ENCODE measurements at places on chromosomes 11 and 22.

GRCh38 chr22:31692186-31692886, 30.3 kb upstream of the PISD start:
- DNase-seq: no peak
- H3K36me3 ChIP-seq: peaks cover 48% of the 10 kb centered on the region
- no peaks in the 10 kb centered on the region for H3K4me1 ChIP-seq
- no peak overlapping the region for H3K27ac ChIP-seq

DNA sequence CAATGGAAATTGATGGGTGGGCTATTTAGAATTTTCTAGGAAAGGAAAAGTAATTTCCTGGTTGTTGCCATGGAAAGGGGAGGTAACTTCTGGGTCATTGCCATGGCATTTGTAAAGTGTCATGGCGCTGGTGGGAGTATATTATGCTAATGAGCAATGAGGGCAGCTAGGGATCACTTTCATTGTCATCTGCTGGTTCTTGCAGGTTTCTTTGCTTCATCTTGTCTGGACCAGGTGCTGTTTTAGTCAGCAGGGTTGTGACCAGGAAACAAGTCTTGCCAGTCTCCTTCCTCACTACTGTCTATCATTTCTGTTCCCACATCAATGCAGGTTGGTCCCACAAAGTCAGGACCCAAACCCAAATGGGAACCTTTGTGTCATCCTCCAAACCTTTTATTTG, 237.6 kb upstream of the C11orf87 start:
- H3K27ac ChIP-seq: no peak overlapping the region
- no peak overlapping the region for H3K4me3 ChIP-seq
- DNase-seq: no peak
- H3K4me1 ChIP-seq: no peaks in the 10 kb centered on the region
- no peaks in the 10 kb centered on the region for H3K27me3 ChIP-seq

DNA sequence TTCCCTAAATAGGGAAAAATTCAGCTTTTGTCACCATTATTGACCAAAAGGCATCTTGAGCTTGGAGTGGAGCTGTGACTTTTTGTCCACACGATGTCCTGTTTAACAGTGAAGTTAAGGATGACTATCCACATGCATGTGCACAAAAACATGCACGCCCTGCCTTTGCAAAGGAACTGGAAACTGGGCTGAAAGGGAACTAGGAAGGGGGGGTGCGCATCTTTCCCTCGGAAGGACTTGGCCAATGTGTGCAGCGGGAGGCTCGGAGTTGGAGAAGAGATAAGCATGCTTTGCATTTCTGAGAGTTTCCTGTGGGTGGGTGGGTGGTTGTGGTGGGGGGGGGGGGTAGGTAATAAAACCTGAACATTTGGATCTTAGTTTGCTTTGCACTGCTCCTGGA, 411 bp upstream of the KIRREL3 start:
- no peaks in the 10 kb centered on the region for H3K36me3 ChIP-seq
- no peak for DNase-seq
- no peak overlapping the region for H3K27ac ChIP-seq

- no peak for DNase-seq
- H3K36me3 ChIP-seq: no peaks in the 10 kb centered on the region
- no peak overlapping the region for H3K27ac ChIP-seq
- peaks cover 1% of the 10 kb centered on the region for H3K27me3 ChIP-seq
These were observed 93.2 kb downstream of the NECTIN1 start for GRCh38 chr11:119635776-119636175.

DNA sequence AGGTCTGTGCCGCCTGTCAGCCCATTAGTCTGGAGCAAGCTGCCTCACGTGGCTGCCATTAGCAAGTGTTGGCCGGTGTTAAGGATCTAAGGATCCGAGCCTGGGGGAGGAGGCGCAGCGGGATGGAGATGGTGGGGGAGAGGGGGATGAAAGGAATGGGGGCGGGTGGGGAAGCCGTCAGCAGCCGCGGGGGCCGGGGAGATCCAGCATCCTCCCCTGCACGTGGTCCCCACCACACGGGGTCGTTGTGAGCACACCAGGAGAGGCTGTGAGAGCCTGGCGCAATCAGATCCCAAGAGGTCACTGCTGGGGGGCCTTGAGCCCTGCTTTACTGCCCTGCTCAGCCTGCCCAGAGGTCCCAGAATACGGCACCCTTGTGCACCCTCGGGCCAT, 7.3 kb downstream of the CABP7 start:
- peaks cover 45% of the 10 kb centered on the region for H3K27me3 ChIP-seq
- H3K4me1 ChIP-seq: peaks cover 2% of the 10 kb centered on the region
- DNase-seq: no peak
- H3K4me3 ChIP-seq: no peak overlapping the region
- peaks cover 3% of the 10 kb centered on the region for H3K36me3 ChIP-seq
